HCT116 (cell line): ENCODE measurements at places on chromosomes 11 and 22.
A peak's percentile ranks its signal among the peaks of the same experiment; 100 is the strongest.

- DNase-seq = no peak
These were observed 69.4 kb upstream of the HORMAD2 start for GRCh38 chr22:30010789-30011405.

- no peak for DNase-seq
These were observed 4.7 kb downstream of the EIF1AD start for GRCh38 chr11:65997286-65997685.

DNA sequence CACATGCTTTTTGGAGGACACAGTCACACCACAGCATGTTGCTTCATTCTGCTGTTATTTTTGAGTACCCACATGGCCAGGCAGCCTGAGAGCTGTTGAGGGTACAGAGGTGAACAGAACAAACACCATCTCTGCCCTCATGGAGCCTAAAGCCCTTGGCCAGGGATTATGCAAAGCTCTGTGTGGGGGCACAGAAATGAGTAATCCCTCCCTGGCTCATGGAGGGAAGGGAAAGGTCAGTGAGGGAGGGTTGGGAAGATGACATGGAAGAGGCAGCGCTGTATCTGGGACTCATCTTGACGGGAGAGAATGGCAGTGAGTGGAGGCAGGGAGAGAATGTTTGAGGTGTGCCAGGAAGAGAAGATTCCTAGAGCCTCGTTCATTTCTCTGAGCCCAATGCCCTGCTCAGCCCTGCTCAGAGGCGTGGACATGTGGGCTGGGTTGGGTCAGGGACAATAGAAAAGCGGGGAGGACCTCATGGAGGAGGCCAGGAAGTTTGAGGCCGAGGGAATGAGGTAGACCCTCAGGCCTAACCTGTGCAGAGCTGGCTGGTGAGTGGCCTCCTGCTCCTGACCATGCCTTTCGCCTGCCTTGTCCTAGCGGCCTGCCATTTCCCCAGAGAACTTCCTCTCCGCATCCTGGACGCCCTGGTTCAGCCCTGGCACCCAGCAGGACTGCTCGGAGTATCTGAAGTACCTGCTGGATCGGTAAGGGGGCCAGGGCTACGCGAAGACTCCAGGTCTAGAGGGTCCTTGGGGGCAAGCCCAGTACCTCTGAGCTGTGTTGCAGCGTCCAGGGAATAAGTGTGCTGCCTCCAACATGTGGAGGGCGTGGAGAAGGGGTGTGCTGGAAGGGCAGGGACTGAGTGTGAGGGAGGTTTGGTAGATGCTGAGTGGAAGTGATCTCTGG is 19.8 kb downstream of the USP35 start:
- DNase-seq = no peak

DNA sequence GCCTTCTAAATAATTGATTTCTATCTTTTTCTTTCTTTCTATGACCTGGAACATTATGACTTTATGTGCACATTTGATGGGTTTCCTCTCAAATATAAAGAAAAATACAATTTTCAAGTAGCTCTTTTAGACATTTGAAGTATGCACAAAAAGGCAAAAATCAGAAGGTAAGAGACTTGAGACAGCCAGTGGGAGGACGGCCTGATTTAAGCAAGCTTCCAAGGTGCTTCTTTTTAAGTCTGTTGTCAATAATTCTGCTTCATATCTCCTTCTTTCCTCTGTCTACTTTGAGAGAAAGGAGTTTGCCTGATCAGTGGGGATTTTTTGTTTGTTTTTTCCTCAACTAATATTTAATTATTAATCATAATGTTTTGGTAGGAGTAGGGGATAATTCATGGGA is 188.2 kb upstream of the ARHGAP20 start:
- DNase-seq = no peak

- DNase-seq = no peak
These were observed 35.6 kb downstream of the BMAL1 start for GRCh38 chr11:13313005-13313819.

- DNase-seq = no peak
These were observed 23.0 kb upstream of the GDPD4 start for GRCh38 chr11:77324508-77324907.

GRCh38 chr11:115287266-115287665 is 216.9 kb downstream of the CADM1 start:
- DNase-seq = no peak

DNA sequence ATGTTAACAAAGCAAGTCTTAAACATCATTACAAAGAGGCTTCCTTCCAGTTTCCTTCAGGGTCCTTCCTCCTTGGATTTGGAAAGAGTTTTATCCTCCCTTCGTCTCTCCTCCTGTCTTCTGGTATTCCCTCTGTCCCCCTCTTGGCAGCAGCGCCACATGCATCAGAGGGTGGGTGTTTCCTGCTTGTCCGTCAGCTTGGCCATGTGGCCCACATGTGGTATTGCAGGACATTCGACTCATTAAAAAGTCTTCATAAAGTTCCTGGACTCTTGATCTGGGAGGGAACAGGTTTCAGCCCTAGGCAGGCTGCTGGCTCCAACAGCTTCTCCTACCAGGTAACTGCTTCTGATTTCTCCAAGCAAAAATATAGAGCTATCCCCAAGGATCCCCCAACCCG is 189.8 kb downstream of the CSNK2A3 start:
- DNase-seq = peak; percentile 10

GRCh38 chr11:4748438-4748837 is 21.3 kb downstream of the OR51F1 start:
- no peak for DNase-seq

DNA sequence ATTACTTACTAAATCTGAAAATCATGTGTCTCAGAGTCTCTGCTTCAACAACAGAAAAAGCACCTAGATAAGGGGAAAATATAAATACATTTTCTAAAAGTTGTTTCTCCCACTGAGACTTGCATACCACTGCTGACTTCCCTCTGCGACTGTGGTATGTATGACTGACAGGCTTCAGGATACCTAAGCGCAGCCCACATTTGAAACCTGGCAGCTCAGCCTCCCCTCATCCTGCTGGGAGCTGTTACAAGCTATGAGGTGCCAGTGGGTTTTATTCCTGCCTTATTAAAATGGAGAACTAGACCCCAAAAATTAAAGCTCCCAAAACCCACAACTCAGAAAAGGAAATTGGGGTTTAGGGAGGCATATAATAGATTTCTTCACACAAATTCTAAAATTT is 133.6 kb downstream of the RAB38 start:
- no peak for DNase-seq

- no peak for DNase-seq
These were observed 149.6 kb upstream of the SYT13 start for GRCh38 chr11:45435706-45436105.

DNA sequence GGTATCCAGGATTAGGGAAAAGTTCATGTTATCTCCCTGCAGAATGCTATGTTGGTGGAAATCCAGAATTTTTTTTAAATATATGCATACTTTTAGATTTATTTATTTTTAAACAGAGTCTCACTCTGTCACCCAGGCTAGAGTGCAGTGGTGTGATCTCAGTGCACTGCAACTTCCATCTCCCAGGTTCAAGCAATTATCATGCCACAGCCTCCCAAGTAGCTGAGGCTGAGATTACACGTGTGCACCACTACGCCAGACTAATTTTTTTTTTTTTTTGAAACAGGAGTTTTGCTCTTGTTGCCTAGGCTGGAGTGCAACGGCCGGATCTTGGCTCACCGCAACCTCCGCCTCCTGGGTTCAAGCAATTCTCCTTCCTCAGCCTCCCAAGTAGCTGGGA is 2.6 kb downstream of the PACSIN2 start:
- no peak for DNase-seq

- no peak for DNase-seq
These were observed 737.4 kb downstream of the BRD1 start for GRCh38 chr22:49090061-49090852.

DNA sequence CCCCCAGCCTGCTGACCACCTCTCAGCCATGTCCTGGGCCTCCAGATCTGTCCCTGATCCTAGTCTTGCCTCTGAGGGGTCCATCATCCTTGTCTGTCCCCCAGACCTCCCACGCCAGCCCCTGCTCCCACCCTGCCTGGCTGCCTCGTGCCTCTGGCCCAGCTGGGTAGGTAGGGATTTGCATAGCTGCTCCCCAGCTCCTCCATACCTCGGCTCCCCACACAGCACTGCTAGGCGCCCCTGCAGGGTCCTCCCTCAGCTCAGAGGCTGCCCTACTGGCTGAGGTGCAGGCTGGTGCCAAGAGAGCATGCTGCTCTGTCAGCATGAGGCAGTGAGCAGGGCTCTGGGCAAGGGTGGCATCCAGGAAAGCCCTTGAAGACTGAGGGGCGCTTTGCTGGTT is 47.7 kb downstream of the NFAM1 start:
- DNase-seq = no peak

- DNase-seq = no peak
These were observed at the start of gene C11orf68 for GRCh38 chr11:65918211-65919140. TSS of gene C11orf68 (minus strand) at chr11:65919062. CDS start at chr11:65919031, 31 bp downstream.

DNA sequence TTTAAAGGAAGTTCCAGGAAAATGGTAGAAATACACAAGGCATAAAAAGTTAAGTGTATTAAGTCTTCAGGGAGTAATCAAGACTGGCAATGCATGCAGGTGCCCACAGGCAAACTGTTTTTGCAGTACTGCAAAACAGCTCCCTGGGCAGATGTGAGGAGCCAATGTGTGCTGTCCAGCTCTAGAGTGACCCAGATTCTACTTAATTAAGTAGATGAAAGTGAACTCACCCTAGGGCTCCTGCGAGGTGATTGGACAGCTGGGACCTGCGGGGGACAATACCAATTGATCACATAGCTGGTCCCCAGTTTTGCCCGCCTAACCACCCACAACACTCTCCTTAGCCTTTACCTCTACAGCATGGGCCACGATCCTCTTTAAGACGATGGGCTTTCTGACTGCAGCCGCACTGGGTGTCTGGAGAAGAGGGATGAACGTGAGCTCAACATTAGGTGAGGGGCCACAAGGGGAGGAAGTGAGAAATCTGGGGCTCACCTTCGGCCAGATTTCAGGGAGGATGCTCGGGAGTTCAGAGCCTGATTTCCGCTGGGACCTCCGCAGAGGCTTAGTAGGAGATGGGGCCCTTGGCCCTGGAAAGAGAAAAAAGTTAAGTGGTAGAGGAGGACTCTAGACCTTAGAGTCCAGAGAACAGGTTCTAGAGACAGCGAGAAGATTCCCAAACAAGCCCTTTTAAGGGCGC is 556 bp downstream of the CDCA5 start:
- no peak for DNase-seq

DNA sequence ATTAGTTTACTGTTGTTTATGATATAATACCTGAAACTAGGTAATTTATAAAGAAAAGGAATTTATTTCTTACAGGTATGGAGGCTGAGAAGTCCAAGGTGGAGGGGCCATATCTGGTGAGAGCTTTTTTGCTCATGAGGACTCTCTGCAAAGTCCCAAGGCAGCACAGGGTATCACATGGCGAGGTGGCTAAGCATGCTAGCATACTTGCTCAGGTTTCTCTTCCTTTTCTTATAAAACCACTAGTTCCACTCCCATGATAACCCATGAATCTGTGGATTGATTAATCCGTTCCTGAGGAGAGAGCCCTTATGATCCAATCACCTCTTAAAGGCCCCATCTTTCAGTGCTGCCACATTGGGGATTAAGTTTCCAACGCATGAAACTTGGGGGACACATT is 82.7 kb downstream of the PHF21A start:
- DNase-seq = no peak

GRCh38 chr11:26319906-26320305 is 12.0 kb upstream of the ANO3 start:
- no peak for DNase-seq
